MG63 (cell line): ENCODE measurements at places on chromosomes 7 and 10. TPM values are rescaled to one million over a fixed set of nuclear protein-coding genes. Genes with fewer than 3 reads are reported as not detected.

The IFT22 gene
- total RNA-seq = 15.6 and 21.1 TPM in 2 replicates

The ASZ1 gene
- total RNA-seq = not detected in 2 replicates

The TIMM23 gene
- 145 and 178 TPM in 2 replicates for total RNA-seq

- no peak for DNase-seq
These were observed 477.0 kb upstream of the GALNT17 start for GRCh38 chr7:70654979-70655378.

- no peak for DNase-seq
These were observed 139.6 kb upstream of the GPR26 start for GRCh38 chr10:123526356-123527064.
